ENCODE measurements at places on chromosomes 4 and X.

DNA sequence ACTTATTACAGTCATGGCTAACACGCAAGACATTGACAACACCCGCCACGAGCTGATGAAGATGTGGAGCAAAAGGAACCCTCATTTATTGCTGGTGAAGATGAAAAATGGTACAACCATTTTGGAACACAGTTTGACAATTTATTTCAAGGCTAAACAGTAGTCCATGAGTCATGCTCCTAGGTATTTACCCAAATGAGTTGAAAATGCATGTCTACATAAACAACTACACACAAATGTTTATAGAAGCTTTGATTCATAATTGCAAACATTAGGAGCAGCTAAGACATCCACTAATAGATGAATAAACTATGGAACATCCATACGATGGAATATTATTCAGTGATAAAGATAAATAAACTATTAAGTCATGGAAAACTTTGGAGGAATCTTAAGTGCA lies 580.1 kb downstream of the RAPGEF2 start:
- DNase-seq, result no peak

DNA sequence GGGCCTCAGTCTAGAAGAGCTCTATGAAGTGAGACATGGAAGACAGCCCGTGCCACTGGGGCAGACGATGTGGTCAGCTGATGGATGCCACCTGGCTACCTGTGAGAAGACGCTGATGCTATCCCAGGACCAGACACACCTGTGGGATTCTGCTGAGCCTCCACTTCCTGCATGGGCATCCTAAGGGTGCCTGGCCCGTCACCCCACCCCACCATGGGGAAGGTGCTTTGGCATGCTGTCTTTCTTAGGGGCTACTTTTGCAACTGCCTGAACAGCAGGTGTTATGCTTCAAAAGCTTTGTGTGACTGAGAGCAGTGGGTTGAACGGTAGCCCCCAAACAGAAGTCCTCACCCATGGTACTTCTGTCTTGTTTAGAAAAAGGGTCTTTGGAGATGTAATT lies 65.0 kb upstream of the STS start:
- no peak for DNase-seq

- DNase-seq, result peak; percentile 39
These were observed 7.4 kb downstream of the MAGEB10 start for GRCh38 chrX:27815209-27815608.

DNA sequence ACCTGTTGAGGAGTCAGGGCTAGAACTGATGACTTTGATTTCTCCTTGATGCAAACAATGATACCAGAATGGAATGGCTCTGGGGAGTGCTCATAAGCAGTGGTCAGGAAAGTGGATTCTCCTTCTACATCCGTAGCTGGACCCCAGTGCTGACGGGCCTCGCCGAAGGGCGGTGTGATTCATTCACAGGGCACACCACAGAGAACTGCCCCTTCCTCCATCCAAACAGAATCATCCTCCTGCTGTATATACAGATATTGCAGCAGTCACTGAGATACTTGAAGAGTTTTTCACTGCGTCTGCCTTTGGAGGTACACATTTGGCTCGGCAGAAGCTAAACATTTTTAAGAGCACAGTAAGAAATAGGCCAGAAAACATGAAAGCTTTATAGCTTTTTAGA lies 7.3 kb upstream of the DCTD start:
- no peak for DNase-seq

GRCh38 chr4:126468144-126468543 lies 1153.4 kb downstream of the FAT4 start:
- DNase-seq, result no peak
